ENCODE measurements at places on chromosomes 7 and 10.

- DNase-seq, result no peak
These were observed 52.3 kb downstream of the SKIDA1 start for GRCh38 chr10:21473135-21473534.

GRCh38 chr7:105448181-105448580, 59.5 kb upstream of the SRPK2 start:
- no peak for DNase-seq

DNA sequence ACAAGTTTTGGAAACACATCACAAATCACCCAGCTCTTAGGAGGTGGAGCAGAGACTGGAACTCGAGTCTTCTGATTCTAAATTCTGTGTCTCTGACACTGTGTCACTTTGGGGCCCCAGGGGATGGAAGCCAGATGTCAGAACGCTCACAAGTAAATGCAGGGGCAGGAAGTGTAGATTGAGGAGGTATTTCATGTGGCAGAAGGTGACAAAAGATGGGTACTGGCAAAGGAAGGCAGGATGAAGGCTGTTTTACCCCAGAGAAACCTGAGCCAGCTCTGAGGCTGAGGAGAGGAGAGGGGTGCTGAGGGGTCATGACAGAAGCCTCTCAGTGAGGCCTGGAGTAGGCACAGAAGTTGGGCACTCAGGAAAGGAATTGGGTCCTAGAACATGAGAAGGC, 6.0 kb upstream of the PURB start:
- DNase-seq, result no peak

DNA sequence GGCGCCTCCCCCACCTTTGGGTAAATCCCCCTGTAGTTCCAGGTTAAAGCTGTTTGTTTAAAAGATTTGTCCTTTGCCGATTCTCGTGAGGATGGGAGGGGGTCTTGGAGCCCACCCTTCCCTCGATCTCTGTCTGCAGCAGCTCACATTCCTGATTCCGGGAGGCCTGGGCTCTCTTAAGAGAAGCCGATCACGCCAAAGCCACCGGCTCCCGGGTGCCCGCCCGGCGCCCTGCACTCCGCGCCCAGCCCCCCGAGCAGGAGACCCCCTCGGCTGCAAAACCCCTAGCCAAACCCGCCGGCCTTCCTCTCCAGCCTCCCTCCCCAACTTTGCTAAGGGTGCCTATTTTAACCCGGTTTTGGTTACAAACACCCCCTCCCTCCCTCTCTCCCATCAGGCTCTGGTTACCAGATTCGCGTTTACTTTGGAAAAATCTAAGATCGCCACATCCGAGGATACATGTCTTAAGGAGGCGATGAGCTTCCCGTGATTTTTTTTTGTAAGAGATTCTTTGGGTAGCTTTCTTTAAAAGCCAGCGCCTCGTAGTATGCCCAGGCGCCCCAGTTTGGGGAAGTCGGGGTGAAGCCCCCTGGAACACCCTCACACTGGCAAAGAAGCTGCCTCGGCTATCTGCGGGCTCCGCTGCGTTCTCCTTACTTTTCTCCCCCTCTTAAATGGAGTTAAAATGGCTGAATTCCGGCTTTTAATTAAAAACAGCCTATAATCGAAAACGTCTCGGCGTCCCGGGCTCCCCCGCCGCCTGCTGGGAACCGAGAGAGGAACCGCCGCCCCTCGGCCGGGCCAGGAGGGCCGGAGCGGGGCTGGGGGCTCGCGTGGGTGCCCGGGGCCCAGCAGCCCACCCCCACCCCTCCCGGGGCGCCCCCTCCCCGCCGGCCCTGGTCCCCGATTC, 983 bp downstream of the TNRC18 start:
- no peak for DNase-seq

DNA sequence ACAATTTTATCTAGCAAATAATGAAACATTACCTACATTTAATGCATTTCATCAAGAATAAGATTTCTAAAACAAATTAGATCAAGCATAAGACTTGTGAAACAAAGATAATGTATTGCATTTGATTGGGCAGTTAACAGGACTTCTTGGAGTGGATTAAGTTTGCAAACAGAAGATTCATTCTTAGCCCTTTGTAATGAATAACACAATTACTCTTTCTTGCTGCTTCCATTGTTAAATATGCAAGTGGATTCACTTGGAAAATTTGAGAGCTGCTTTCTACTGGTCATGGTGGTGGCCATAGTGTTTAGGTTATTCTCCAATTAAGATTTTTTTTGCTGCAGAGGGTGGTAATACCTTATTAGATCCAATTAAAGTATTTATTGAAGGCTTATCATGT, 6.0 kb downstream of the PPP1R9A start:
- no peak for DNase-seq

GRCh38 chr10:77959887-77960455, 33.4 kb upstream of the DLG5 start:
- no peak for DNase-seq

- no peak for DNase-seq
These were observed 16.0 kb upstream of the HK1 start for GRCh38 chr10:69262292-69262751.

- no peak for DNase-seq
These were observed 72.1 kb downstream of the OR13A1 start for GRCh38 chr10:45243261-45243660.

- DNase-seq, result no peak
These were observed 61.0 kb upstream of the NFE2L3 start for GRCh38 chr7:26090927-26091519.

DNA sequence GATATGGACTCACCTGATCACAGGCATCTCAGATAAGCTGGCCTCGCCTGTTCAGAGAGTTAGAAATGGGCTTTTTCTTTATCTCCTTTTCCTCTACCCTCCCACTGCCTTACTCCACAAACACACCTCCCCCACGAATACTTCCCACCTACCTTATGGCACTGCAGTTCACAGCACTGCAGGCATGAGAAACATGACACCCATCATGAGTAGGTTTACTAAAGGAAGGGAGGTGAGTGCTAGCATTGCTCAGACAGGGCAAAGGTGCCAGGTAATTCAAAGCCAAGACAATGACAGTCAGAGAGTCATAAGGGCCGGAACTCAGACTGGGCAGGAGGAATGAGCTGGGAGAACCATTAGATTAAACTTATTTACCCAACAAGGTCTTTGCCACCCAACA, 220.6 kb downstream of the FAM107B start:
- no peak for DNase-seq

DNA sequence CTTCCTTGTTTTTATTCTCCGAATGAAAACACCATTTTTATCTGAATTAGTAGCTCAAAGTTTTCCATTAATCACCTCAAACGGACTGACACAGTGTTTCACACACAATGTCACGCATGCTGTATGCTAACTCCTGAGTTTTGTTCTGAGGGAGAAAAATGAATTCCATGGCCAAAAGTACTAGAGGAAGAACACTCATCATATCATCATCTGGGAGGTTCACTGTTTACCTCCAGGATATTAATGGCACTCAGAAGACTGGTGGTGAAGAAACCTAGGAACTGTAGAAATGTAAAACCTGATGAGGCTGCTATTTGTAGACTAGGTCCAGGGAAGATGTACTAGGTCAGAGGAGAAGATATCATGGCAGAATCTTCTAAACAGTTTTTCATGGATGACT, 395.6 kb upstream of the ETV1 start:
- DNase-seq, result no peak

Data from NCI-H187 treated with DMSO at 0.1 percent for 48 hours (cell line).